ENCODE measurements at places on chromosomes 6 and 20.

DNA sequence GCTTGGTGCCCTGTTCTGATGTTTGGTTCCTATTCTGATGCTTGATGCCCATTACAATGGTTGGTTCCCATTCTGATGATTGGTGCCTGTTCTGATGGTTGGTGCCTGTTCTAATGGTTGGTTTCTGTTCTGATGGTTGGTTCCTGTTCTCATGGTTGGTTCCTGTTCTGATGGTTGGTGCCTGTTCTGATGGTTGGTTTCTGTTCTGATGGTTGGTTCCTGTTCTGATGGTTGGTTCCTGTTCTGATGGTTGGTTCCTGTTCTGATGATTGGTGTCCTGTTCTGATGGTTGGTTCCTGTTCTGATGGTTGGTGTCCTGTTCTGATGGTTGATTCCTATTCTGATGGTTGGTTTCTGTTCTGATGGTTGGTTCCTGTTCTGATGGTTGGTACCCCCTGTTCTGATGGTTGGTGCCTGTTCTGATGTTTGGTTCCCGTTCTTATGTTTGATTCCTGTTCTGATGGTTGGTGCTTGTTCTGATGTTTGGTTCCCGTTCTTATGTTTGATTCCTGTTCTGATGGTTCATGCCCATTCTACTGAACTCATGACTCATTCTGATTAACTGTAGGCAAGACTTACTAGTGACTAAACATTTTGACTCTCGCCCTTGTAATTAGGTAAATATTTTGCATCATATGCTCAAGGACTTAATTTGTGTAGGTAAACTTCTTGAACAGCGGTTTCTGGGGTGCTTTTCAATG is 146.2 kb downstream of the DLL1 start:
- DNase-seq: peak; percentile 89

DNA sequence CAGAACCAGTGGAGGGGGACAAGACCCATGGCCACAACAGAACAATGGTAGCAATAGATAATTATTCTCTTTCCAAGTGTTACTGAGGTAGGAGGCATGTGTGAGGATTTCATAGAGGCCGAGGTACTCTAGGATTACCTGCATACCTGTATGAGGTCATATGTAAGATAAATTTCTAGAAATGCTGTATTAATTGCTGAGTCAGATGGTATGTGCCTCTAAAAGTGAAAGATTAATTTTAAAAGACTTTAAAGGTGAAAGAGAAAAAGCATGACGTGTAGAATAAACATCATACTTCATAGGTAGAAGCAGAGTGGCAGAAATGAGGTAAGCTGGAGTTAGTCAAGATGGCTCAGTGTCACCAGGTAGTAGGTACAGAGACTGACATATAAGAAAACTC is 51.6 kb downstream of the ZHX3 start:
- DNase-seq: no peak

DNA sequence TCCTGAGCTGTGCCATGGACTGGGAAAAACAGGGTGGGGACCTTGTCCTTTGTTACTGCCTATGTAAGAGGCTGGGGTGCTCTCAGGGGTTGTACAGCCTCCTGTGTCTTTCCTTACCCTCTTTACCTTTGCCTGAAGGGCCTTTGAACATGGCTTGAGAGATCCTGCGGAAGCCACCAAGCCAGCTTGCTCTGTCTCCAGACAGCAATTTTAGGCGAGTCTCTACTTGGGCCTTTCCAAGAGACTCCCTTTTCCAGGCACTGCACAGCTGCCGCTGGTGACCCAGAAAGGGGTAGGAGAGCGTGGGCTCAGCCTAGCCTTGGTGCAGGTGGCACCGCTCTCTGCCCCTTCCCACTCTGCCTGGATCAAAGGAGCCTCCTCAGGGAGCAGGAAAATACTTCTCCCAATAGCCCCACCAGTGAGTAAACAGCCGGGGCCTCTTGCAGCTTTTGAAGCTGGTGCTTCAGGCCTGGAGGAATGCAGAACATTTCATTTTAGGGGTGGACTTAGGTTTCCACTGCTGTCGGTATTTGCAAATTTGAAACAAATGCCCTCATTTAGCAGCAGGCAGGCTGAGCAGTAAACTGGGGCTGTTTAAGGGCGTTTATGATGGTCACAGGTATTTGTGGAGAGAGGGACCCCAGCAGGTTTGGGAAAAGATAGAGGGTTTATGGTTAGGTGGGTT is 13.9 kb downstream of the PTK7 start:
- DNase-seq: no peak

DNA sequence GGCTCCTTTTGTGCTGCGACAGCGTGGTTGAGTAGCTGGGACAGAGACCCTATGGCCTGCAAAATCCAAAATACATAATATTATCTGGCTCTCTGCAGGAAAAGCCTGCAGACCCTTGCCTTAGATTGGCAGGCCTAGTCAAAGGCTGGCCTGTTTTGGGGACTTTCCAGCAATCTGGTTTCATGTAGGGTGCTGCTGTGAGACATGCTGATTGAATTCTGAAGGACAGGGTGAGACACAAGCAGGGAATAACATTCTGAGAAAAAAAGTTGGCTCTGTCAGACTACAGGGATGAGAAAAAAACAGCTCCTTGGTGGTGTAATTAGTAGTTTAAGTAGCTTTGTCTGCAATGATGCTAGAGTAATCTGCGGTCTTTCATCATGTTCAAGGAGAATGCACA is 402.7 kb upstream of the AGPAT4 start:
- no peak for DNase-seq

DNA sequence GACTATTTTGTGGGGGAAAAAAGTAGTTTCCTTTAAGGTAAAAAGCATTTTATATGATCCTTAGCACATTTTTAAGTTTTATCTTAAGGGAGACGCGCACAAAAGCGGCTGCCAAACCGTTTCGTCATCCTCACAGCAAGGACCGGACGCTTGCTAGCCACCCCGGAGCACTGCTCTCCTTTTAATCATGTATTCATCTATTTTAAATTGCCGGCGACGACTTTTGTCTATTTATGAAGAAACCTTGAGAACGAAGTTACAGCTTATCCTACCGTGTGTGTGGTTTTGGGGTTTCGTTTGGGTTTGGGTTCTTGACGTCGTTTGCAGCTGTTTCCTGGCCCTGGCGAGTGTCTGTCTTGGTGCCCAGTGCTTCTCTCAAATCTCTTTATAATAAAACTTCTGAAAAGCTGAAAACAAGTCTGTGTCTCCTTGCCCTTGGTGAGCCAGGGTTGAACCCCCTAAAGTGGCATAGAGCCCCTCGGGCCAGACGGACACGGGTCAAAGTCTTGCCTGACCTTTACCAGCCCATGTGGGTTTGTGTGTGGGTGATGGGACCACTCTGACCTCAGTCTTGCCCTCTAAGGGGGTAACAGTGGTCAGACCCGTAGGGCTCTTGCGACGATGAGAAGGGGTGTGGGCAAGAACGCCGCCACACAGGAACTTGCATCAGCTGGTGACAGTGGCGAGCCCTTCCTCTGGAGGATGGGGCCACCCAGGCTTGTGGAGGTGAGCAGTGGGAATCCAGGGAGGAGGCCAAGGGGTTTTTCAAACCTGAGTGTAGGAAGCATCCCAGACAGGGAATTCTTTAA is 117.6 kb downstream of the JPH2 start:
- no peak for DNase-seq

DNA sequence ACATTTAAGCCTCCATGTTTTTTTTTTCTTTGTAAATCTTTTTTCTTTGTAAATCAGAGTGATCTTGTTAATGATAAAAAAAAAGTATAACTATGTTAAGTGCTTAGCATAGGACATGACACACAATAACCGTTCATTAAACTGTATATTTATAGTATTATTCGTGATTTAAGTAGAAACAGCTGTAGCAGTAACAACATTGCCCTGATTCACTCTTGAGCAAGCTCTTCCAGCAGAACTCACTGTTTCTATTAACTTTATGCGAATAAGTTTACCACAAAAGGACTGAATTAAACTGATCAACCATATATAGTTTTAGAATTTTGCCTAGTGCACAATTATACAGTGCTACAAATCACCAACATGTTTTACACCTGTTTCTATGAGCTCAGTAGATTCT is 1338.0 kb upstream of the EYS start:
- no peak for DNase-seq

GRCh38 chr6:139608466-139609261 is 234.2 kb upstream of the CITED2 start:
- DNase-seq: no peak

- peak; percentile 54 for DNase-seq
These were observed 71.3 kb upstream of the FYN start for GRCh38 chr6:111944541-111944940.

DNA sequence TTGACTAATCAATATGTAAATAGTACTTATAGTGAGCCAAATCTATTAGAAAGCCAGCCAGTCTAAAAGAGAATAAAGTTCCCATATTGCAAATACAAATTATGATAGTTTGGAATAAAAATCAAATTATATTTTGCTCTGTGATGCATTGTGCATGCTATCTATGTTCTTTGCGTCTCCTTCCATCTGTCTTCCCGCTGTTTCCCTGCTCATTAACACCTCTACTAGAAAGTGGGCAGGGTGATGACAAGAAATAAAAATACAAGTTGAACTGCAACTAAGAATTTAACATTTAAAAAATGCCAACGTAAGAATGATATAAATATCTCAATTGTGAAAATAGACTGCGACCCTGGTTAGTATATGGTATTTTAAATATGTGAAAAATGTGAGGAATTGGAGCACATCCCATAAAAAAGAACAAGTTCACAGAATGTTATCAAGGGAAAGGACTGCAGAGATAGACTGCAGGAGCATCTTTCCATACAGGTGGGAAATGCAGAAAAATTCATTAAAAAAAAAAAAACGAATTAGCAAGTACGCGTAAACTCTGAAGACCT is 157.6 kb upstream of the PDE7B start:
- no peak for DNase-seq

DNA sequence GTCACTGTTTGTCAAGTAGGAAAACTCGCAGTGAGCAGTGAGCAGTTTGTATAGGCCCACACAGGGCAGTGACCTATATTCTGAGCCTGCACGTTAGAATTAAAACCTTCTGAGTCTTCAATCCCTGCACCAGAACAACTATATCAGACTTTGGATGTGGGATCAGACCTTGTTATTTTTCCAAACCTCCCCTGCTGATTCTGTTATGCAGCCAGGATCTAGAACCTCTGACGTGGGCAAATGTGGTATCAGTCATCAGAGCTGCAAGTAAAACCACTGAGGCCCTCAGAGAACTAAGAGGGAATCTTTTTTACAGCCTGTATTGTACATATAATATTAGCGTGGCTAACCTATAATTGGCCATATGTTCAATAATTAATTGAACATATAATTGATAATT is 32.0 kb upstream of the AKAP7 start:
- no peak for DNase-seq

DNA sequence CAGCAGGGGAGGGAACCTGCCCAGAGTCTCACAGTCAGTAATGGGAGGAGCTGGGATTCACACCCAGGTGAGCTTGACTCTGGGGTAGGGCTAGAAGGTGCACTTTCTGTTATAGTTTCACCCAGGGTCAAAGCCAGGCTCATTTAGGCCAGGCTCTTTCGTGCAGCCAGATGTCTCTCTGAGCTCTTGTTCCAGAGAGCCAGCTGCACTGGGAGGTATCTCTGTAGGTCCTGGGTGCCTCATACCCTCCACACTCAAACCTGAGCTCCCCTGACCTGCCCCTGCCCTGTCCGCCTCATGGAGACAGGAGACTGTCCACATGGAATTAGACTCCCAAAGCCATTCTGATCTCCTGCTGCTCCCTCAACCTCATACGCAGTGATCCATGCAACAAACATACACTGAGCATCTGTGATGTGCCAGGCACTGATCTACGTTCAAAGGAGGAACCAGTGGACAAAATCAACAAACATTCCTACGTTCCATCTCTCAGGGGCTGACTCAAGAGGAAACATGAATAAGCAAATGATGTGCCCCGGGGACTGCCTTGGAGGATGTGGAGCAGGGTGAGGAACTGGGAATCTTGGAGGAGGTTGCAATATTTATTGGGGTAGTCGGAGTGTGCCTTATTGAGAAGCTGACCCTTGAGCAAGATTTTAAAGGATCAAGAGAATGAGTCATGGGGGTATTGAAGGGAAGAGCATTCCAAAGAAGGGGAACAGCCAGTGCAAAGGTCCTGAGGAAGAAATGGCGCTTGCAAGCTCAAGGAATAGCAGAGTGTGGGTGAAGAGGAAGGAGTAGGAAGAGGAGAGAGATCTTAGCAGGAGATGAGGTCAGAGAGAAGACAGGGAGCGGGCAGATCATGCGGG is 71.3 kb upstream of the TOX2 start:
- peak; percentile 80 for DNase-seq

- no peak for DNase-seq
These were observed 1159.1 kb upstream of the CITED2 start for GRCh38 chr6:140533526-140533925.

- no peak for DNase-seq
These were observed 142.0 kb upstream of the GMDS start for GRCh38 chr6:2387445-2387844.

GRCh38 chr20:61414455-61414991 is 162.5 kb downstream of the CDH4 start:
- no peak for DNase-seq
